Ascending aorta (tissue), 2 donors: ENCODE measurements at places on chromosomes 5 and 9. TPM values are rescaled to one million over a fixed set of nuclear protein-coding genes. Genes with fewer than 3 reads are reported as not detected.

DNA sequence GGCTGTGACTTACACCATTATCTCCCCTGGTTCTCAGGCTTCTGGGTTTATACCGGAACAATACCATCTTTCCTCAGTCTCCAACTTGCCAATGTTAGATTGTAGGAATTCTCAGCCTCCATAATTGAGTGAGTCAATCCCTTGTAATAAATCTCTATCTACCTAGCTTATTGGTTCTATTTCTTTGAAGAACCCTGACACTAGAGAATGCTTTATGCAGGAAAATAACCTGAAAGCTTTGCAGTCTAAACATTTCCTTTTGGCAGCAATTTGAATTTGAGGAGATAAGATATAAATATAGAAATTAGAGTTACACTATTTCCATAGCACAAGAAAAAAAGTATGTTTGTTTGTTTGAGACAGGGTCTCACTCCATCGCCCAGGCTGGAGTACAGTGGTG is 278.1 kb upstream of the CDH18 start:
- no peak overlapping the region for H3K27ac ChIP-seq
- no peak for DNase-seq
- H3K27me3 ChIP-seq = no peaks in the 10 kb centered on the region
- H3K4me3 ChIP-seq = no peak overlapping the region

The IL11RA gene
- 50.3 TPM for total RNA-seq

- peaks cover 5% of the 10 kb centered on the region for H3K4me1 ChIP-seq
- H3K4me3 ChIP-seq = no peak overlapping the region
Measured at GRCh38 chr5:73792687-73793320, 166.8 kb downstream of the ARHGEF28 start.

- DNase-seq = no peak
- no peaks in the 10 kb centered on the region for H3K4me1 ChIP-seq
- H3K4me3 ChIP-seq = no peak overlapping the region
Measured at GRCh38 chr5:140977003-140977402, 10.7 kb downstream of the PCDHAC2 start.

DNA sequence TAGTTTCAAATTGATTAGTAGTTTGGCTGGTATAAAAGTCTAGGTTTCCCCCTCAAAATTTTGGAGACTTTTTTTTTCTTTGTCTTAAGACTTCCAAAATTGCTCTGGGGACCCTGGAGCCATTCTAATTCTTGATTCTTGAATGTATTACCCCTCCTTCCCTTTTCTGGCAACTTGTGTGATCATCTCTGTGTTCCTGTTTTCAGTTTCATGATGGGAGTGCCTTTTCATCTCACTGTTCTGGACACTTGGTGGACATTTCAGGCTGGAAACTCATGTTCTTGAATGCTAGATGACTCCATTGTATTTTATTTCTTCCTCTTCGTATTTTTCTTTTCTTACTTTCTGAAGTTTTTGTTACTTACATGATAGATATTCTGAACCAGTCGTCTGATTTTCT is 57.3 kb upstream of the LRRC70 start:
- H3K27ac ChIP-seq = no peak overlapping the region
- H3K27me3 ChIP-seq = no peaks in the 10 kb centered on the region
- no peak for DNase-seq
- H3K36me3 ChIP-seq = peaks cover 6% of the 10 kb centered on the region

GRCh38 chr9:61671276-61671973 is 481.6 kb downstream of the SPATA31A7 start:
- no peaks in the 10 kb centered on the region for H3K27me3 ChIP-seq
- H3K36me3 ChIP-seq = no peaks in the 10 kb centered on the region
- DNase-seq = peak; percentile 54
- H3K4me1 ChIP-seq = no peaks in the 10 kb centered on the region

The PCDHGB2 gene
- total RNA-seq = 12.2 TPM

The TCF7 gene
- total RNA-seq = 12.1 TPM

DNA sequence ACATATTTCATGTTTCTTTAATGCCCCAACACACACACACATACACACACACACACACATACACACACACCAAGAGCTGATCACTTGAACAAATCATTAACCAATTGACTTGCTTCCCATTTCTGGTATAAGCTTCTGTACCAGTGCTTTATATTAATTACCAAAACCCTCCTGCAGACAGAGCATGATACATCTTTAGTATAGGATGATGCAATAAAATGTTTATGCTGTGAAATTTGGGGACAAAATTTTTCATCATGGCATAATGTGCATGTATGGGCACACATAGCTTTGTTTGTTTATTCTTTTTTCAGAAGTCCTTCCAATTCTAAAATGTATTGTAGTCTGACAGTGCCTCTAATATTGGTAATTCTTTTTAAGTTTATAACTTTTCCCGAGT is 34.5 kb downstream of the SLC1A3 start:
- H3K27ac ChIP-seq = no peak overlapping the region
- no peak overlapping the region for H3K4me3 ChIP-seq
- no peaks in the 10 kb centered on the region for H3K27me3 ChIP-seq

- no peaks in the 10 kb centered on the region for H3K4me1 ChIP-seq
- no peak overlapping the region for H3K27ac ChIP-seq
- H3K4me3 ChIP-seq = no peak overlapping the region
- H3K27me3 ChIP-seq = no peaks in the 10 kb centered on the region
Measured at GRCh38 chr5:88248743-88249540, 19.7 kb downstream of the TMEM161B start.

GRCh38 chr5:107783551-107783950 is 112.8 kb upstream of the EFNA5 start:
- no peak overlapping the region for H3K27ac ChIP-seq
- no peaks in the 10 kb centered on the region for H3K27me3 ChIP-seq
- H3K4me3 ChIP-seq = no peak overlapping the region
- H3K4me1 ChIP-seq = no peaks in the 10 kb centered on the region
- DNase-seq = no peak

DNA sequence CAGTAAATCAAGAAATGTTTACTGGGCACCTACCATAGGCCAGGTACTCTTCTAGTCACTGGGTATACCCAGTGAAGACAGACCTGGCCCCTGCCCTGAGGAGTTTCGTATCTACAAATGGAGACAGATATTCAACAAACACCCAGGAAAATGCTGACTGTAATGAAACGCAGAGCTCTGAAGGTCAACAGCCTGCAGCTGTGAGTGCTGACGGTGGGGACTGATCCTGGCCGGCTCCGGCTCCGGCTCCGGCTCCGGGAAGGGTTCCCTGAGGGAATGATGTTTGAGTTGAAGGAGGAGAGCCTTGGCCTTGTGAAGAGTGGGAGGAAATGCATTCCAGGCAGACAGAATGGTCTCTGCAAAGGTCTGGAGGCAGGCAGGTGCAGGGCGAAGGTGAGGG is 23.1 kb downstream of the FGFR4 start:
- H3K27me3 ChIP-seq = no peaks in the 10 kb centered on the region
- H3K4me1 ChIP-seq = no peaks in the 10 kb centered on the region
- no peak for DNase-seq
- no peak overlapping the region for H3K27ac ChIP-seq
- H3K4me3 ChIP-seq = no peak overlapping the region

DNA sequence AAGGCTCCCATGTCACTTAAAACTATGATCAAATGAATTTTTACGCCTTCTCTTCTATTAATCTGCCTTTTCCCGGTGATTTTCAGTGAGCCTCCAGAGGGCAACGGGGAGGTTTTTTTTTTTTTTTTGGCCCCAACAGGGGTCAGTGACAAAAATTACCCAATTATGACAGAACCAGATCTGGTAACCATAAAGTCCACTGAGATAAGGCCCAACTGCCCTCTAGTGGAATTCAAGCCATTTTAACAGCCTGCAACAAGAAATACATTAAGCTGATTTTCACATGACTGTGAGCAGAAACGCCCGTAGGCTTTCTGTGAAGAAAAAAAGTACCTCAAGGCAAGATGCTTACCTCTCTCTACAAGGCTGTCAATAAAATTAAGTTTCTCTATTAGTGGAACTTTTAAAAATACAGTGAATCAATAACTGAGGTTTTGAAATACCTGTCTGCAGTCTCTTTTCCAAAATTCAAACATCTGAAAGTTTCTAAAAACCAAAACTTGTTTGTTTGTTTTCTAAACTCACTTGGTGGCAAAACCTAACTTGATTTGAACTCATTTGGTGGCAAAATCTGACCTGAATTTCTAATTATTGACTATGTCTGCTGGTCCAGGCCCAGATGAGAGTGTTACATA is 49.7 kb upstream of the FST start:
- no peak overlapping the region for H3K4me3 ChIP-seq
- no peaks in the 10 kb centered on the region for H3K27me3 ChIP-seq
- H3K4me1 ChIP-seq = no peaks in the 10 kb centered on the region
- H3K27ac ChIP-seq = no peak overlapping the region

DNA sequence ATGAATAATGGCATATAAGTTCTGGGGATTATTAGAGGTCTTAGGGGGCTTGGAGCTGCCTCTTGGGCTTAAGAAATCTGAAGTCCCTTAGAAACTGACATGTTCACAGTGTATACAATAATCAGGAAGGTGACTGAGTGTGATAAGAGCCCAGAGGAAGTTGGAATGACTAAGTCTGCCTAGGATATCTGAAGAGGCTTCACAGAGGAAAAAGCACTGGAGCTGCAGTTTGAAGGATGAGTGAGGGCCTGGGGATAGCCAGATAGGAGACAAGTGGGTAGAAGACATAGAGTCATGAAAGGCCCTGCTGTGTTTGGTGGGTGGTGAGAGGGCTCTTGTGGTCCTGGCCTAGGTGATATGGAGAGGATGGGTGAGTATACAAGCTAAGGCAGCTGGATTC is 8.8 kb downstream of the NEUROG1 start:
- no peaks in the 10 kb centered on the region for H3K4me1 ChIP-seq
- H3K36me3 ChIP-seq = no peaks in the 10 kb centered on the region
- H3K27ac ChIP-seq = no peak overlapping the region
- no peaks in the 10 kb centered on the region for H3K27me3 ChIP-seq
- DNase-seq = no peak

The OR1Q1 gene
- not detected for total RNA-seq

DNA sequence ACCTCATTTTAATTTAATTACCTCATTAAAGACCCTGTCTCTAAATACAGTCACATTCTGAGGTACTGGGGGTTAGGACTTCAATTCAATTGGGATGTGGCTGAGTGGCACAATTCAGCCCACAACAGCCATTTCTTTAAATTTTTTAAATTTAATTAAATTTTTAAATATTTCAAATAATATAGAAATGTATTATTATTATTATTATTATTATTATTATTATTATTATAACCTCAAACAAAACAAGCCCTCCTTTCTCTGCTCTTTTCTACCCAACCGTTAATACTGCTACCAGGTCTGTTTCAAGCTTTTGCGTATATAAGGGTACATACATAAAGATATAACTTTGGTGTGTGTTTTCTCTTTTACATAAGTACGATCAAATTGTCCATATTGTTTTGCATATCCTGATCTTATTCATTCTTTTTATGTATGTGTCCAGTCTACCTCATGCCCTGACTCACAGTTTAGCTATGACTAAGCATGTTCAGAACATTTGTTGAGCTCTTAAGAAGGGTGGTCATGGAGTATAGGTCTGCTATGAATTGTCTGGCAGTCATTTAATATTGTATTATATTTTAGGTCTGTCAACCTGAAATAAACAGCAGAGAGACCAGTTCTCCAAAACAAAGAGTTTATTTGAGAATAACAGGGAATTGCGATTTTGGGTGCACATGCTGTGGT is 16.1 kb upstream of the RAB14 start:
- H3K36me3 ChIP-seq = no peaks in the 10 kb centered on the region
- no peaks in the 10 kb centered on the region for H3K27me3 ChIP-seq
- no peak overlapping the region for H3K27ac ChIP-seq

The SPATA9 gene
- not detected for total RNA-seq

DNA sequence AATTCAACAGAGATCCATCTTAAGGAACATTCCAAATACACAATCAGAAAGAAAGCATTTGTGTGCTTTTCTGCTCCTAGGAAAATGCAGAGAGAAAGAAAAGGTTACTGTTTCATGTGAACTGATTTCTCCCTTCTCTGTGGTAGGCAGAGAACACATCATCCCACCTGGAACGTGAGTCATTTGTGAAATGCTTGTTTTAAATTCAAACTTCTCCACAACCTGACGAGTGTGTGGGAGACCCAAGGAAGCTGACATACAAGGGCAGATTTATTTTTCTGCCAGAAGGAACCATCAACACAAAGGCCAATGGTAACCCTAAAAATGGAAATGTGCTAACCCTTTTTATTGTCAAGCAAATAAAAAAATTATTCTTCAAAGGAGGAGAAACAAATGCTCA is 156.4 kb downstream of the EFNA5 start:
- no peak overlapping the region for H3K4me3 ChIP-seq
- H3K4me1 ChIP-seq = no peaks in the 10 kb centered on the region
- no peaks in the 10 kb centered on the region for H3K27me3 ChIP-seq
- no peak for DNase-seq

- H3K4me3 ChIP-seq = no peak overlapping the region
- no peak for DNase-seq
- H3K36me3 ChIP-seq = no peaks in the 10 kb centered on the region
Measured at GRCh38 chr9:27353474-27354229, 56.7 kb upstream of the EQTN start.

The CSF2 gene
- total RNA-seq = not detected

DNA sequence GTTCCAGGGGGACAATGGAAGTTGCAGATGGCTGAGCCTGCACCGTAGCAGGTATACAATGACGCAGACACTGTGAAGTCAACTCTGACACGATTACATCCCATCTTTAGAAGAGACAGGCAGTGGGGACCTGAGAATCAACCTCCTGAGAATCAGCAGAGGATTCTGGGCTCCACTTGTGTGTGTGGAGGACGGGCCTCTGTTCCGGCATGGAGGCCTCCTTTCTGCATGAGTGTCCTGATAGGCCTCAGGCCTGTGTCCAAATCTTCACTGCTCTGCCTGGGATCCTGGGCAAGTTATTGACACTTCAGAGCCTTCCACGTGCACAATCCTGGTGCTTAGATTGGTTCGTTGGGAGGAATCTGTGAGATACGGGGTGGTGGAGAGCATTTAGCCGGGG is 151.2 kb upstream of the COL5A1 start:
- H3K27me3 ChIP-seq = no peaks in the 10 kb centered on the region
- H3K36me3 ChIP-seq = no peaks in the 10 kb centered on the region
- DNase-seq = peak; percentile 22
- H3K4me3 ChIP-seq = no peak overlapping the region

GRCh38 chr9:26292943-26293342 is 599.7 kb downstream of the CAAP1 start:
- H3K27me3 ChIP-seq = no peaks in the 10 kb centered on the region
- no peak overlapping the region for H3K4me3 ChIP-seq
- H3K27ac ChIP-seq = no peak overlapping the region
- H3K4me1 ChIP-seq = no peaks in the 10 kb centered on the region
